Skeletal muscle tissue (tissue), 5 donors: ENCODE measurements at places on chromosomes 3 and 15. TPM values are rescaled to one million over a fixed set of nuclear protein-coding genes. Genes with fewer than 3 reads are reported as not detected.

CCR1 gene
- total RNA-seq = 3.7 TPM

PARP3 gene
- 6.3 TPM for total RNA-seq

SPINK8 gene
- total RNA-seq = not detected

PLSCR5 gene
- not detected for total RNA-seq

SEMA3F gene
- 2.1 TPM for total RNA-seq

SEMA5B gene
- total RNA-seq = 8.4 TPM
